Fibroblast of skin of back (primary cell): ENCODE measurements at places on chromosomes 1 and 21.

- no peak for DNase-seq
Observed at GRCh38 chr1:94772230-94772641, 47.9 kb upstream of the SLC44A3 start.

DNA sequence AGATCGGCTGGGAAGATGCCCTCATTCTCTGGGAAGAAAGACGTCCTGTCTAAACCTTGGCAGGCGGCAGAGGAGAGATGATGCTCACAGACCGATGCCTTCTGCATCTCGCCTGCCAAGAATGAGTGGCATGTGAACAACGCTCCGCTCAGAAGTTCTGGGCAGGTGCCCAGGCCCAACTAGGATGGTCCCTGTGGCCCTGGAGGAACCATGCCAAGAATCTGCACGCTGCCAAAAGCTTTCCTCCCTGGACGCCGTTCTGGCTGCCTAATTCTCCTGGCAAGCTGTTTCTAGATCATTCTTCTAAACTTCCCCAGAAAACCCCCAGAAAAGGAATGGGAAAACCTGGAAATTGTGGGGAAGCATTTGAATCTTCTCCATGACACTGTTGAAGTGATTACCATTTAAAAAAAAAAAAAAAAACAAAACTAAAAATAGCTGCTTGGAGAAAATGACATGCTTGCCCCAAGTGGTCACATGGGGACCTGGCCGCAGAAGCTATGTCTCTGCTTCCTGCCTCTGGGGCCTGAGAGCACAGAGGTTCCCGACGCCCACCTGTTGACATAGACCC is 440.9 kb downstream of the PRDM2 start:
- DNase-seq = no peak

- no peak for DNase-seq
Observed at GRCh38 chr1:206491616-206492015, 15.7 kb upstream of the RASSF5 start.

DNA sequence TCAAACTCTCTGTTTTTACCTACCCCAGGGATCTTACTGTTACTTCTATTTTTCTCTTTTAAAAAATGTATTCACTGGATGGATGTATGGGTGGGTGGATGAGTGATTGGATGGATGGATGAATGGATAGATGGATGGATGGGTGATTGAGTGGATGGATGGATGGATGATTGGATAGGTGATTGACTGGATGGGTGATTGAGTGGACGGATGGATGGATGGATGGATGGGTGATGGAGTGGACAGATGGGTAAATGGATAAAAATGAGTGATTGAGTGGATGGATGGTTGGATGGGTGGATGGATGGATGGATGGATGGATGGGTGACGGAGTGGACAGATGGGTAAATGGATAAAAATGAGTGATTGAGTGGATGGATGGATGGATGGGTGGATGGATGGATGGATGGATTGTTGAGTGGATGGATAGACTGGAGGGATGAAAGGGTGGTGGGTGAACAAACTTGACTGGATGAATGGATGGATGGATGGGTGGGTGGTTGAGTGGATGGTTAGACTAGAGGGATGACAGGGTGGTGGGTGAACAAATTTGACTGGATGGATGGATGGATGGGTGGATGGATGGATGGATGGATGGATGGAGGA is 118.0 kb upstream of the ZBTB40 start:
- no peak for DNase-seq

DNA sequence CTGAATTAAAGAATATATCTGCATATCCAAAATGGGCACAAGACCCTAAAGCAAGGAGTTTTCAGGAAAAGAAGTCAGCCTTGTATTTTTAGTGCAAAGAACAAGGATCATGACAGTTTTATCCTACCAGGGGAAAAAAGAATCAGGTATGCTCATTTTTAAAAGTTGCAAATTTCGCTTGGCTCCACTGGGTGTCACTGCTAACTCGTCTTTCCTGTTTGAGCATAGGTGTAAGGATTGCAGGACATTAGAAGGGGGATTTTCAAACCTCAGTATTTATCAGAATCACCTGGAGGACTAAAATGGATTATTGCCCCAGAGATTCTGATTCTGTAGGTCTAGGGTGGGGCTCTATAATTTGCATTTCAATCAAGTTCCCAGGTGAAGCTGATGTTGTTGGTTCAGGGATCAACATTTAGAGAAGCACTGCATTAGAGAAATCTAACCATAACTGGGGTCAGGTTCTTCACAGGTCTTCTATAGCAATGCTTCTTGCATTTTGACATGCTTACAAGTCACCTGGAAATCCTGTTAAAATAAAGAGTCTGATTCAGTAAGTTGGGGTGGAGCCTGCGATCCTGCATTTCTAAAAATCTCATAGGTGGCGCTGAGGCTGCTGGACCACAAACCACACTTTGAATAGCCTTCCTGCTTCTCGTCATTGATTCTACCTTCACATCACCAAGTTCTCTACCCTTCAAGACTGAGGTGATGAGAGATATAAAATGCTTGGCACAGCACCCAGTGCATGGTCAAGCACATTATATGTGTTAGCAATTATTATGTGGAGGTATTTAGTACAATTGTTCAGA is 39.6 kb downstream of the NUF2 start:
- DNase-seq = peak; percentile 7

DNA sequence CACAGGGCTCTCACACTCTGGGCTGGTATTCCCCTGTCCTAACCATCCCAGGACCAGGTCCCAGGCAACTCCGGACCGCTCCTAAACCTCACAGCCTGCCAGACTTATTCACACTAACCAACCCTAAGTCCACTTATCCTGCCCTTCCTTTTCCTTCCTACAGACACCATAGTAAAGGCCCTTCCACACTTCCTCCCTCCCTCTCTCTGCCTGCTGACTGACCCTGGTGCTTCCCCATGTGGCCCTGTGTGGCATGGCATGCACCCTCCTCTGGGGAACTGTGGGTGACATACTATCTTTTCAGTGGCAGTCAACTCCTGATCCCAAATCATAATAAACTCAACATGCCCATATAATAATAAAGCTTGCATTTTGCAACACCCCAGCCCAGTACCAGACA is 155.1 kb upstream of the DNAH14 start:
- no peak for DNase-seq

GRCh38 chr1:179234863-179235262 is 5.4 kb upstream of the ABL2 start:
- DNase-seq = no peak

DNA sequence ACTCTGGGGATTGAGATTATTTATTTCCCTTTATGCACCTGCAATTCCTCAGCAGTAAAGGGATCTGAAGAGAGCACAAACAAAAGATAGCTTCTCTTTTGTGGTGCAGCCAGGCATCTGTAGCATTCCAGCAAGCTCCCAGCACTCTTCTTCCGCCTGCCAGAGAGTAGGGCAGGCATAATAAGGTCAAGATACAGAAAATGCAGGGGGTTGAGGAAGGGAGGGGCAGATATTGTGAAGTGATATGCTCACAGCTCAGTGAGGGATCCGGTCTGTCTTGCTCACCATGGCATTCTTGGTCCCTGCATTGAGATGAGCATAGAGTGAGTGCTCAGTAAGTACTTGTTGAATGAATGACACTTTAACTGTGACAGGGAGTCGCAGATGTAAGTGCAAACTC is 23.9 kb downstream of the FASLG start:
- peak; percentile 28 for DNase-seq

- DNase-seq = no peak
Observed at GRCh38 chr21:42819861-42820615, 59.3 kb downstream of the WDR4 start.
